ENCODE measurements at places on chromosomes 16 and 17.

GRCh38 chr17:69232650-69233049 is 4.0 kb upstream of the ABCA10 start:
- DNase-seq, result no peak

DNA sequence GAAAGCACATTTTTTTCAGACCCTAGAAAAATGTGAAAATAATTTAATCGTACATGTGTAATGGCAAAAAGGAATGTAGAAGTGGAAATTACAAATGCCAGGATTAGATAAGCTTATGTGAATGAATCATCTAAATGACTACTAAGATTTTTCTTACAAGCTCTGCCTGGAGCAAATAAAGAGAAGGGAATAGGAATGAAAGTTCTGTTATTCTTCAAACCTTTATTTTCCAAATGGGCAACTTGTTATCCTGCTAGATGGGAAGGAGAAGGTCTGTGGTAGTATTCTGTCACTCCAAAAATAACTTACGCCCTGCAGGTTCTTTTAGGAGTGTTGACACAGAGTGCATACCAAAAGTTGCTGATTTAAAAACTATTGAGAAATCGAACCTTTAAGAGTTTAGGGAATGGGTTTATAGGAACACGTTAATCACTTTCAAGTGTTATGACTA is 9.7 kb downstream of the CTCF start:
- DNase-seq, result no peak

DNA sequence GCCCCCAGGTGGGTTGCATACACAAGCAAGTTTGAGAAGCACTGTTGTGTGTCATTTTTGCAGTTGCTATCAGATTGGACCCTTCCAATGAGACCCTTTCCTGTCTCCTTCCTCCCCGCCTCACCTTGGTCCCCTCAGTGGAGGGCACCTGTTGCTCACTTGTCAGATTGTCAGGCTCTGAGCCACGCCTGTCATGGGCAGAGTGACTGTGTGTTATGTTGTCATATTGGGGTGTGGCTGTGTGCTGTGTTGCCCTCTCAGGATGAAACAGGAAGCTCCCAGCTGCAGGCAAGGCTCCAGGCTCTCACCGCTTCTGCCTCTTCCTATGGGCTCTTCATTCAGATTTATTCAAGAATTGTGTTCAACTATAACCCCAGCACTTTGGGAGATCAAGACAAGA is 302.9 kb downstream of the CPPED1 start:
- DNase-seq, result no peak

GRCh38 chr17:69218986-69219385 is 9.6 kb downstream of the ABCA10 start:
- DNase-seq, result no peak

DNA sequence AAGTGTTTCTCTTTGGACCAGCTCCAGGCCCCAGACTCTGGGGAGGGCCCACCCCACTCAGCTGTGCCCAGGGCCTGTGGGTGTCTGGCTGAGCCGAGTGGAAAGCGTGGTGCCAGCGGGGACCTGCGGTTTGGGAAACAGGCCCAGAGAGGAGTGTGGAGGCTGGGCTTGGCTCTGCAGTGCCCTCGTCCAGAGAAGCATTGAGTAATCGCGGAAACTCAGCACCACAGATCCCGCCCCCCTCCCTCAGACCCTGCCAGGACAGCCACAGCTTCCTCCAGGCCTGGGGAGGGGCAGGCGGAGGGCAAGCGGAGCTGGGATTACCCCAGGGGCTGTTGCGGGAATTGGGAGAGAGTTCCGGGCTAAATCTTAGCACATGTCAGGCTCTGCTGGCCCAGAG is 14.6 kb upstream of the PITPNA start:
- DNase-seq, result no peak

DNA sequence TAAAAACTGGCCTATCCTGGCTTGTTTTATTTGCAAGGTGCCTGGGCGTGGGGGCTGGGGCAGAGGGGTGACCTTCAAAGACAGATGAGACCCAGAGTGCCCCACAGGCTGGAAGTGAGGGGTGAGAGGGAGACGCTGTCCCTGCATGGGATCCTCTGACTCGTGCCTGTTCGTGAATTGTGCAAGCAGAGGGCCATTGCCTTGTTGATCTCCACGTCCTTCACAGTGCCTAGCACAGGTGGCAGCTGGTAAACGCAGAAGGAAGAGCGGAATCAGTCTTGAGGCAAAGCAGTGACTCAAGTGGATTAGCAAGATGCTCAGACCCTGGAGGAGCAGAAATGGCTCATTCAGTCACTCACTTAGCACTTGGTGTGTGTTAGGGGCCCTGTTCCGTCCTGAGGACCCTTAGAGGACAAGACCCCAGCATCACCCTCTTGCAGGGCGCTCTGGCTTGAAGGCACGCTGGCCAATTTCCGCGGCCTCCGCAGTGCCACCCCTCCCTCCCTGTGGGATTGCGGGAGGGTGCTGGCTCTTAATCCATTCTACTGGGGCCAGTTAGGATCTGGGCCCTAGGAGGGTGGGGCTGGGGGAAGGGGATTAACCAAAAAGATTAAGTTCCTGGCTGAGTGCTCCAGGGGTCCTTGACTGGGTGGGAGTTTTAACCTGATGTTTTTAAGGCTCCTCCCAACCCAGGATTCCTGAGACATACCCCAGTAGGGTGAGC is 151.2 kb downstream of the CCDC182 start:
- no peak for DNase-seq

- DNase-seq, result no peak
Measured at GRCh38 chr16:12800817-12801216, 2.9 kb downstream of the CPPED1 start.

DNA sequence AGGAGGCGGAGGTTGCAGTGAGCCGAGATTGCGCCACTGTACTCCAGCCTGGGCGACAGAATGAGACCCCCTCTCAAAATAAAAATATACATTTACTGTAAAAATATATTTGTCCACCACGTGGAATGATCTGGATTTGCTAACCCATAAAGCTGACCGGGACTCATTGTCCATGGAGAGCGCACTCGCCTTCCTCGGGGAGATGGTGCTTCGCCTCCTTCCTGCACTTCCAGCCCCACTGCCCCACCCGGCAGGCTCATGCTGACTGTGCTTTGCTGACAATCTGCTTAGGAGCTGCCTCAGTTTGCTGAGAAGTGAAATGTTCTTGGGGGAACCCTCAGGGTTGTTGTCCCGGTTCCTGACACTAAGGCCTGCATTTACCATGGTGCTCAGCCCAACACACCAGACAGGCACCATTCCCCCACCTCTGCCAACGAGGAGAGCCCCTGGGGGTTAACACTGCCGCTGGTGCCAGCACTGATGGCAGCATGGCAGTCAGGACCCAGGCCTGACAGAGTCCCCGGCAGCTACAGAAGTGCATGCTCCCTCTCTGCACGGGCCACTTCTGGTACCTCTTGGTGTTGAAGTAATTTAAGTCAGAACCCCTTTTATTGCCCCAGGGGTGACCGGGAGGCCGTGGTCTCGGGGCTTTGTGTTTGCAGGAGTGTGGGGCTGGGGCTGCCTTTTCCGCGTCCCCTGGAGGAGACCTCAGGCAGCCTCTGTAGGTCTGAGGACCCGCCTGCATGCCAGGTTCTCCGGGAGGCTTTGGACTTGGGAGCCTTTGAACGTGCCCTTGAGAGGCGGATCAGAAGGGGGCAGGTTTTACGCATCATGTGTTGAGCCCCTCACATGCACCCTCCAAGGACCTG is 2.5 kb downstream of the NUBP2 start:
- no peak for DNase-seq

GRCh38 chr16:78742501-78743283 is 643.2 kb downstream of the WWOX start:
- peak; percentile 40 for DNase-seq

Data from GM12892 (cell line).